ENCODE measurements at places on chromosomes 5 and 9.

- H3K4me1 ChIP-seq = peaks cover 2% of the 10 kb centered on the region
- peak overlapping the region; percentile 83 for H3K27ac ChIP-seq
- no peak overlapping the region for H3K4me3 ChIP-seq
- H3K27me3 ChIP-seq = no peaks in the 10 kb centered on the region
- no peaks in the 10 kb centered on the region for H3K36me3 ChIP-seq
- peak; percentile 43 for DNase-seq
Observed at GRCh38 chr5:74272024-74272775, 368.3 kb downstream of the ENC1 start.

DNA sequence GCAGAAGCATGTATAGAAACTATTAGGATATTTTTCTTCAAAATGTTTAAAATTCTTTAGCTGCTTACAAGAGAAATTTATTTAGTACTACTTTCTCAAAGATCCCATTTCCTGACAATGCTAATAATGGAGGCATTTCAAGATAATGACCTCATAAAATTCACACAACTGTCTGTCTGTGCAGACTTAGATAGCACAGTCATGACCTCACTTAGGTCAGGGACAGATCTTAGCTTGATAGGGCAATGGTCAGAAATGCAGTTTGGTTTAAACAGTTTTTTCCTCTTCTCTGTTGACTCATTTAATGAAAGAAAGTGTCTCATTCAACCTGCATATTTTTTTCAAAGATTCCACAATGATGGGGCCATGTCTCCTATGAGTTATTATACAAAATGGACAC lies 128.4 kb downstream of the GRIA1 start:
- H3K4me1 ChIP-seq = peaks cover 4% of the 10 kb centered on the region
- H3K4me3 ChIP-seq = no peak overlapping the region
- DNase-seq = peak; percentile 86
- no peaks in the 10 kb centered on the region for H3K36me3 ChIP-seq
- no peak overlapping the region for H3K27ac ChIP-seq

DNA sequence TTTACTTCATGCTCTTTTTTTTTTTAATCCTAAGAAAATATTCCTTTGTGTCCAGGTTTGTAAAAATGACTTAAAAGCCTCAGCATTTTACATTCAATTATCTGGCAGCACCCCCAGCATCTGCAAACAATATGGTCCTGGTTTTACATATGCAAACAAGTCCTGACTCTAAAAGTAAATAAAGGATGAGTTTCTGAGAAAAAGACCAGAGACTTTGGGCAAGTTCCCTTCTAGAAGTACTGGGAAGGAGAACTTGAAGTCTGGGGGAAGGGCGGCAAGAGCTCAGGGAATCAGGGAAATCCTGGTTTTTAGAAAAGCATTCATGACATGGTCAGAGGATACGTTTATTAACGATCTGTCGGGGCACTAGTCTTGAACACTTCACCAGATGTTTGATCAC lies 25.8 kb downstream of the COL23A1 start:
- no peak overlapping the region for H3K4me3 ChIP-seq
- H3K27ac ChIP-seq = no peak overlapping the region
- no peaks in the 10 kb centered on the region for H3K4me1 ChIP-seq
- H3K27me3 ChIP-seq = no peaks in the 10 kb centered on the region
- DNase-seq = no peak

GRCh38 chr9:16060436-16061129 lies 507.7 kb downstream of the CCDC171 start:
- no peaks in the 10 kb centered on the region for H3K36me3 ChIP-seq
- H3K27me3 ChIP-seq = no peaks in the 10 kb centered on the region
- H3K27ac ChIP-seq = no peak overlapping the region
- no peak for DNase-seq
- H3K4me3 ChIP-seq = no peak overlapping the region

DNA sequence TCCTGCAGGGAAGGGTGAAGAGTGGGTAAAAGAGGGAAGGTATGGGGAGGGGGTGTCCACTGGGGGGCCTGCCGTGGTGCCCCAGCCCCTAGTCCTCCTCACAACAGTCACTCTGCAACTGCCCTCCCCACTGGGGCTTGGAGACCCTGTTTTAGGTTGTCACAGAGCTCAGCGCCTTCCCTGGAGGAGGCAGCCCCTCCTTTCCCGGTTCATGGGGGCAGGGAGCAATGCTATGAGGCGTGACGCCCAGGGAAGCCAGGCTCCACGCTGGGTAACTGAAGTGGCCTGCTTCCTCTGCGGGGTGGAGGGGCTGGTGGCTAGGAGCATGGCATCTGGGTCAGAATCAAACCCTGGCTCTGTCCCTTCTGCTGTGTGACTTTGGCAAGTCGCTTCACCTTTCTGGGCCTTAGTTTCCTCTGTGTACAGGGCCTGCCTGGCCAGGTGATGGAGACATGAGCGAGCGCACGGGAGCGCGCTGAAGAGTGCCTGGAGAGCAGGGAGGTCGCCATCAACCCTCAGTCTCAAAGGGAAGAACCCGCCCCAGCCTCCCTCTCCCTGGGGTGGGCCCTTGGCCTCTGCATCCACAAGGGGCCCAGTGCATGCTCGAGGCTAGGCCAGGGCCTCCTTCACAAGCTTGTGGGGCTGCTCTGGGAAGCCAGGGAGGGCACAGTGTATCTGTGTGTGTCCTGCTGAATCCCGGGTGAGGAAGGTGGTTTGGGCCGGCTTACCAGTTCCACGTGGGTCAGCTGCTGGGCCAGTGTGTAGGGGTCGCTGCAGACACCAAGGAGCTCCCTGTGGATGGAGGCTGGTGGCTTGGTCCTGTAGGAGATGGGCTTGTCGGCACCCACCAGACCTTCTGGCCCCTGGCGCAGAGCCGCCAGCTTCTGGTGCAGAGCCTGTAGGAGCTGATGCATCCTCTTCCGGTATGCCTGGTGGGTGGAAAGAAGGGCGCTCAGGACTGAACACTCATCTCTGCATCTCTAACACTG lies 56.4 kb upstream of the RNF130 start:
- H3K27ac ChIP-seq = no peak overlapping the region
- no peak for DNase-seq
- H3K4me3 ChIP-seq = peak overlapping the region; percentile 40
- no peaks in the 10 kb centered on the region for H3K27me3 ChIP-seq
- no peaks in the 10 kb centered on the region for H3K36me3 ChIP-seq

DNA sequence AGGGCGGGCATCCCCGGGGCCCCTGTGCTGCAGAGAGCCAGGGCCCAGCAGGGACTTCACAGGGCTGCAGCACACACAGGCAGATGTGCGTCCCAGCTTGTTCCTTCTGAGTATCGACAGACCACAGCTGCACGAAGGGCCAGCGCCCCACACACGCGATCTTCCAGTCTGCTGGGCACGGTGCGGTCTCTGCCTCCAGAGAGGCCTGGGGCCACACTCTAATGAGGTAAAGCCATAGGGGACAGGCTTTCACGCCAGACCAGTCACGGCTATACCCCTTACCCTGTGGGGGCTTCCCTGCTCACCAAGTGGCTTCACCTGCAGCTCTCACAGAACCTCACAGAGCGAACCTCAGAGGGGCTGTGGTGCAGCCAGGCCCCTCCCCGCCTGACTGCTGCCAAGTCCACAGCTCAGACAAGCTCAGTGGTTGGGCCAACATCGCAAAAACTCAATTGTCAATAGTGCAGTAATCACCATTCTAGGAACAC lies 82.2 kb downstream of the SHB start:
- DNase-seq = no peak
- H3K4me1 ChIP-seq = peaks cover 37% of the 10 kb centered on the region
- H3K27me3 ChIP-seq = no peaks in the 10 kb centered on the region
- H3K4me3 ChIP-seq = no peak overlapping the region
- H3K36me3 ChIP-seq = peaks cover 11% of the 10 kb centered on the region

- peaks cover 12% of the 10 kb centered on the region for H3K4me1 ChIP-seq
- no peak overlapping the region for H3K4me3 ChIP-seq
- peaks cover 5% of the 10 kb centered on the region for H3K36me3 ChIP-seq
- DNase-seq = no peak
- no peaks in the 10 kb centered on the region for H3K27me3 ChIP-seq
Observed at GRCh38 chr5:135326296-135327254, 72.5 kb downstream of the MACROH2A1 start.

DNA sequence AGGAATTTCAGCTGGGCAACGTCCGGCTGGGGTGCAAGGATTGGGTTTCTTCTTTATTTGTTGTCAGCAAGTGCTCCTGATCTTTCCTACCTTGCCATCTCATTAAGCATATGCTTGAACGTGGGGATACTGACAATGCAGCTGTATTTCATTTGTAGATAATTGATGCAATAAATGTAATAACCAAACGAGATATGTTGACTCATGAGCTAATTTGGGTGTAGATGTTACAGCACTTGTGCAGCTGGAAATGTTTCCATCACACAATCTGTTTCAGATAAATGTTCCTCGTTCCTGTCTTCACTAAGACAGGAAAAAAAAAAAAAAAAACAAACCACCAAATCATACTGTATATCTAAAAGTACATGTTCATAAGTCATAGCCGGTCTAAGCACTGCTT lies 123.8 kb downstream of the DMRT2 start:
- no peak for DNase-seq
- H3K4me1 ChIP-seq = no peaks in the 10 kb centered on the region
- H3K4me3 ChIP-seq = no peak overlapping the region

DNA sequence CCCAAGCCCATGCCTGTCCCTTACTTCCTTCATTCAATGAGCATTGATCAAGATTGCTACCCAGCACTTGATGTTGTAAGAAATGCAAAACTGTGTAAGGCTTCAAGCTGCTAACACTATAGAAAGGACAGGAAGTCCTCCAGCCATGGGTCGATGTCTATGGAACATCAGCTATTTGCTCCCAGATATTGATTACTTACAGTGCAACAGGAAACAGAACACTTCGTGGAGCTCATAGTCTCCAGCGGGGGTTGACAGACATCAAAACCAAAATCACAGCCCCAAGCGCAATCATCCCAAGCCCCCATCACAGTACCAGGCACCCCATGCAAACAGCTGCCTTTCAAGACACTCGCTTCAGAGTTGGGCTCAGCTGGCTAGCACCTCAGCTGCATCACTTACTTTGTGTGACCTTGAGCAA lies 26.8 kb upstream of the DUSP1 start:
- DNase-seq = no peak
- peaks cover 4% of the 10 kb centered on the region for H3K4me1 ChIP-seq
- H3K36me3 ChIP-seq = no peaks in the 10 kb centered on the region
- H3K27ac ChIP-seq = no peak overlapping the region
- no peak overlapping the region for H3K4me3 ChIP-seq

GRCh38 chr5:143248391-143248790 lies 155.1 kb downstream of the NR3C1 start:
- no peak overlapping the region for H3K4me3 ChIP-seq
- H3K36me3 ChIP-seq = no peaks in the 10 kb centered on the region
- no peak for DNase-seq
- H3K4me1 ChIP-seq = peaks cover 2% of the 10 kb centered on the region

GRCh38 chr5:120479066-120479465 lies 15.0 kb downstream of the PRR16 start:
- no peaks in the 10 kb centered on the region for H3K4me1 ChIP-seq
- no peaks in the 10 kb centered on the region for H3K36me3 ChIP-seq
- no peaks in the 10 kb centered on the region for H3K27me3 ChIP-seq
- no peak overlapping the region for H3K27ac ChIP-seq

- H3K36me3 ChIP-seq = no peaks in the 10 kb centered on the region
- DNase-seq = no peak
- H3K27ac ChIP-seq = no peak overlapping the region
- H3K4me1 ChIP-seq = no peaks in the 10 kb centered on the region
Observed at GRCh38 chr9:125815568-125815967, 68.4 kb downstream of the PBX3 start.

DNA sequence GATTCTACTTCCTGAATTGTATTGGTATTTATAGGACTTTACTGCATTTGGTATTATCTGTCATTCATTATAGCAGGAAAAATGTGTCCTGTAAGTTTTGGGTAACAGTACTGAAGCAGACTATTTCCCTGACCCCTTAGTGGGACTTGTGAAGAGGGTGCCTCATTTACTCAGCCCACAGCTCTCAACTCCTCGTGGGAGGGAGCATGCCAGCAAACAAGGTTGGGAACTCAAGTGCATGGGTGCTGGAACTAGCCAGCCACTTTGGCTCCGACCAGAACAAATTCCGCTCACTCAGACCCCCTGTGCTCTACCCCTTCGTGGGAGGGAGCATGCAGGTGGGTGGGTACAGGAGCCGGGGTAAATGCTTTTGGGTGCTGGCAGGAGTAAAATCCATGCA lies 1773.5 kb upstream of the WWC1 start:
- H3K4me3 ChIP-seq = no peak overlapping the region
- no peaks in the 10 kb centered on the region for H3K4me1 ChIP-seq
- H3K36me3 ChIP-seq = no peaks in the 10 kb centered on the region
- H3K27ac ChIP-seq = no peak overlapping the region
- no peak for DNase-seq

GRCh38 chr5:1480806-1481205 lies 35.6 kb upstream of the SLC6A3 start:
- no peak overlapping the region for H3K27ac ChIP-seq
- H3K4me1 ChIP-seq = no peaks in the 10 kb centered on the region

- no peaks in the 10 kb centered on the region for H3K36me3 ChIP-seq
- no peak overlapping the region for H3K4me3 ChIP-seq
- no peak for DNase-seq
- no peaks in the 10 kb centered on the region for H3K4me1 ChIP-seq
Observed at GRCh38 chr5:123743990-123744583, 232.1 kb downstream of the CSNK1G3 start.

- H3K4me3 ChIP-seq = no peak overlapping the region
- H3K36me3 ChIP-seq = peaks cover 38% of the 10 kb centered on the region
- H3K4me1 ChIP-seq = peaks cover 55% of the 10 kb centered on the region
- H3K27ac ChIP-seq = peak overlapping the region; percentile 22
- H3K27me3 ChIP-seq = no peaks in the 10 kb centered on the region
- no peak for DNase-seq
Observed at GRCh38 chr9:113598451-113598850, 134.9 kb downstream of the RGS3 start.

DNA sequence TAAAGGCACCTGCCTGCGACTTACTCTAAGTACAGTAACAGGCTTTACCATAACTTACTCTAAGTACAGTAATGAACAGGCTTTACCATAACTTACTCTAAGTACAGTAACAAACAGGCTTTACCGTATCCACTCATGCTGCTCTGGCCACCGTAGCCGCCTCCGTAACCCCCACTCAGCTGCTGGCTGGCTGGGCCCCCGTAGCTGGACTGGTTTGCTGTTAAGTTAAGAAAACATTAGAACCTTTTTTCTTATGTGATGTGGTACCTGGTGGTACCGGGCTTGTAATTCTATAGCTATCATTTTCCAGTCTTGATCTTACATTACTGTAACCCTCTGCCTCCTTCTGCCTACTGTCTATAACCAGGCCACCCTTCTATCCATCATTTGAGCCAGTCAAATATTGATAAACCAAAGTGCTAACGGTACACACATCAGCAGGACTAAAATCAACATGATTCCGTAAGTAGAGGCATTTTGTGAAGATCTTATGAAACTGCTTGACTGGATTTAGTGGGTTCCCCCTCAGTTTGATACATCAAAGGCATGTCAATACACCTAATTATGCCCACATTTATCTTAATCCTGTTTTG lies 7.4 kb downstream of the HNRNPH1 start:
- DNase-seq = no peak
- H3K4me1 ChIP-seq = peaks cover 2% of the 10 kb centered on the region
- H3K27ac ChIP-seq = no peak overlapping the region

GRCh38 chr9:91773156-91773555 lies 176.9 kb downstream of the ROR2 start:
- H3K27me3 ChIP-seq = no peaks in the 10 kb centered on the region
- H3K4me3 ChIP-seq = no peak overlapping the region
- H3K36me3 ChIP-seq = no peaks in the 10 kb centered on the region
- DNase-seq = no peak
- H3K4me1 ChIP-seq = no peaks in the 10 kb centered on the region
